Effector memory CD4-positive, alpha-beta T cell (primary cell): ENCODE measurements at places on chromosomes 6 and 20.

DNA sequence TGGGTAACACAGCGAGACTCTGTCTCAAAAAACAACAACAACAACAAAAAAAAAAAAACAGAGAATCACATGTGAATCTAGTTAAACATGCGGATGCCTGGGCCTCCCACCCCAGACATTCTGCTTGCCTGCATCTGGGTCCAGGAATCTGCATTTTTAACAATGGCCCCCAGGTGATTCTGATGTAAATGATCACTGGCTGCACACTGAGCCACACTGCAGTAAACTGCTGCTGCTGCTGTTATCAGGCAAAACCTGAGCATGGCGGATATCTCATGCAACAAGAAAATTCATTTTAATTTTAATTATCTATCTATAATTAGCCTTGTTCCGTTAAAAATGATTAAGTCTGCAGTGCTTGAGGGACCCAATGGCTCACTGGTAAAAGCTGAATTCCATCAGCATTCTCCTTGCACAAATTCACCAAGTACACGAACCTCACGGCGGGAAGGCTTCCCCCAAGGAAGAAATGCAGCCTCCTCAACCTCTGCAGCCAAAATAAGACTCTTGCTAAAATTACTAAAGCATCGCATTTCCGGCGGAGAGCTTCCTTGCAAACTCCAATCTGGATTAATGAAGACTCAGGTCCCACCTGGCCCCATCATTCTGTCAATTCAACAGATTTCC is 81.6 kb upstream of the SNX9 start:
- DNase-seq: no peak

DNA sequence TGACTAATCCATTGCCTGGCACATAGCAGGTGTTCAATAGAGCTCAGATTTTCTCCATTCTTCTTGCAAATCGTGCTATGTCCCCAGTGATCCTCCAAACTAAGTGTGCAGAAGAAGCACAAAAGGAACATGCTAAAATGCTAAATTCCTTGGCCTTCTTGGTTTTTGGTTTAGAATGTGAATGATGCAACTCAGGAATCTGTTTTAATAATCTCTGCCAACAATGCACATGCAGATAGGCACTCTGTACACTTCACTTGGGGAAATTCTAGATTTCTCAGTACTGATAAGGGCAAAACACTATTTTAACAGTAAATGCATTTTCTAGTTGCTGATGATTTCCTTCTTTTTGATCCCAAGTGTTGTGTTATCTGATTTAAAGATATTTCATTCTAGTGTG is 35.2 kb downstream of the SLC22A1 start:
- DNase-seq: no peak

DNA sequence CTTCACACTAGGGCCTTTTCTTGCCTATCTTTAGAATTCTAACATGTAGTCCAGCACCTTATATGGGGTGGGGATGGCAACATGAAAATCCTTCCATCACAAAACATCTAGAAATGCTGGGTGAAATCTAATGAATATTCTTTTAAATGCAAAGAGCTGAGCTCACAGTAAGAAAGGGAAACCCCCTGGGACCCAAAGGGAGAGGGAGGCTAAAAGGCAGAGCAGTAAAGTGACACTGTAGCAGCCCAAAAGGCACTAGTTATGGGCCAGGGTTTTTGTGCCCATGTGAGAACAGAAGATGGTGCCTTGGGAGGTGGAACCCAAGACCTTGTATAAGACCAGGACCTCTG is 66.7 kb downstream of the TRAM2 start:
- DNase-seq: no peak

- DNase-seq: no peak
Observed at GRCh38 chr20:58864346-58864745, 11.8 kb downstream of the GNAS start.

DNA sequence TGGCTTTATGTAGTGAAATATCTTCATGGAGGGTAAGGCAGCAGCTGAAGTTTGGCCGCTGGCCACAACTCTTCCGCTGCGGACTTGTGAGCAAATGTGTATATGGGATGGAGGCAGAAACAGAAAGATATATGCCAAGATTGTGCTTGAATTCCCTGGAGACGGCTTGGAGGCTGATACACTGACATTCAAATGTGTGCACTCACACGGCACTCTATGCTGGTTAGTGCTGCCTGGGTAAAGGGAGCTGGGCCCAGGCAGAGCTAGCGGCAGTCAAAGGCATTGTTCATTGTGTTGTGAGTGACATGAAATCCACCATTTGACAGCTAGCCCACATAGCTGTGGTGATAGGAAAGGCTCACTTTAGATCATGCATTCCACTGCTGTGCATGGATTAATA is 202.7 kb downstream of the CLIC5 start:
- no peak for DNase-seq

- no peak for DNase-seq
Observed at GRCh38 chr6:31631681-31632278, 11.3 kb downstream of the PRRC2A start.

- DNase-seq: no peak
Observed at GRCh38 chr6:109325400-109325801, 56.9 kb downstream of the CD164 start.

DNA sequence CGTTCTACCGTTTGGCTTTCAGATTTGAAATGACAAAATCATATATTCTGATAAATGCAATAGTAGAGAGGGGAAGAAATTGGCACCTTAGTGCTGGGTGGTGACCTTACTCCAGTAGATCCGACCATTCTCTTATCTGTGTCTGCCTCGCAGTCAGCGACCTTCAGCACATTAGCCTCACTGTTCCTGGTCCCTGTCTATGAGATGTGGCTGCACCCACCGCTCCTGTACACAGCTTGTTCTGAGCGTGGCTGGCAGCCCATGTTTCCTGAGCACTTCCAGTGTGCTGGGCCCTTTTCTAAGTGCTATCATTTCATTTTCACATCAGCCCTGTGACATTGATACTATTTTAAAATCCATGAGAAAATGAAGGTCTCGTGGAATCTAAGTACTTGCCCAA is 138.1 kb downstream of the TMEM242 start:
- no peak for DNase-seq

DNA sequence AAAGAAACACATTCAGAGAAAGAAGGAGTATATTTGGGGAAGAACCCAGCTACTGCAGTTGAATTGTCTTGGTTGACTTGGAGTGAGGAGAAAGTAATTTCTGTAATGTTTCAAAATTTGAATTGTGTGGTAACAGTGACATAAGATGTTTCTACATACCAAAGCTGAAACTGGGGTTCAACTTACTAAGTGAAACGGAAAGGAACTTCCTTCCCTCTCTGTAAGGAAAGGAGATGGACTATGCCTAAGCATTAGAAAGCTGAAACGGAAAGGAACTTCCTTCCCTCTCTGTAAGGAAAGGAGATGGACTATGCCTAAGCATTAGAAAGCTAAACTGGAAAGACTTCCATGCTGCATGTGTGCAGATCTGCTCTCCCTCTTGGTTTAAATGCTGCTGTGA is 46.0 kb downstream of the HUS1B start:
- no peak for DNase-seq

DNA sequence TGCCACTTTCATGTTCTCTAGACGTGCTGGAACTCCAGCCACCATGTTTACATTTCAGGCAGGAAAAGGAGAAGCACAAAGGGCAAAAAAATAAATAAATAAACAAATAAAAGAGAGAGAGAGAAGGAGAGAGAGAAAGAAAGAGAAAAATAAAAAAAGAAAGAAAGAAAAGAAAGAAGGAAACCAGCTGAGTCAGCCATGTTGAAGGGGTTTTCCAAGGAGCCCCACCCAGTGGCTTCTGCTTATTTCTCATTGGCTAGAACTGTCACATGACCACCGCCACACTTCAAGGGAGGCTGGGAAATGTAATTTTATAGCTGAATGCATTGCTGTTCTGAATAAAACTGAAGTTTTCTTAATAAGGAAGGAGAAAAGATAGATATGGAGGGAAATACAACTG is 71.1 kb downstream of the BFSP1 start:
- no peak for DNase-seq

GRCh38 chr6:16649241-16649640 is 112.0 kb downstream of the ATXN1 start:
- no peak for DNase-seq

- DNase-seq: no peak
Observed at GRCh38 chr20:62703853-62704228, 4.8 kb upstream of the NTSR1 start.

GRCh38 chr6:131565056-131565455 is 8.0 kb upstream of the ARG1 start:
- DNase-seq: no peak

DNA sequence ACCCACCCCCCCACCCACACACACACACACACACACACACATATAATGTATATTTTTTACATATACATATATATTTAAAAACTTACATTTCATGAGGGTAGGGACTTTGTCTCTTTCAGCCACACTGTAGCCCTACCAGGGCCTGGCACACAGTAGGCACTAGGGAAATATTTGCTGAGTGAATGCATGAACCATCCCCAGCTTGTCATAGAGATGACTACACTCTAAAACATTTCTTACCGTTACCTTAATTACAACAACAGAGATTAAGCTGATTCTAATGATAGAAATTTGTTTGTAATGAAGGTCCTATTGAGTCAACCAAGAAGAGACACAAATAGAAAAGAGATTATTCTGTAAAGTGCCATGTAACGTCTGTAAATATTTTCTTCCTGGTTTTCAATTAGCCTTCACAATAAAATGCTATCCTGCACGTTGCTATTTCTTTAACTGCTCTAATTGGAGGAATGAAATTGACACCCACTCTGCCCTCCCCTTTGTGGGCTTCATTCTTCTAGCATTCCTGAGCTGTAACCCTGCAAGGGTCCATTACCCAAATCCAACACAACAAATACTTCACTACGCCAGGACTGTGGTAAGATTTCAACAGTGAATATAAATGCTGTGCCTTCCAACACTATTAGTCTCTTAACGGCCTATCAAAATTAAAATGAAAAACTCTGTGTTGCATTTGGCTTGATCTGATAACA is 30.8 kb downstream of the SIM1 start:
- DNase-seq: no peak

- DNase-seq: no peak
Observed at GRCh38 chr6:137399881-137400443, 94.2 kb downstream of the OLIG3 start.

DNA sequence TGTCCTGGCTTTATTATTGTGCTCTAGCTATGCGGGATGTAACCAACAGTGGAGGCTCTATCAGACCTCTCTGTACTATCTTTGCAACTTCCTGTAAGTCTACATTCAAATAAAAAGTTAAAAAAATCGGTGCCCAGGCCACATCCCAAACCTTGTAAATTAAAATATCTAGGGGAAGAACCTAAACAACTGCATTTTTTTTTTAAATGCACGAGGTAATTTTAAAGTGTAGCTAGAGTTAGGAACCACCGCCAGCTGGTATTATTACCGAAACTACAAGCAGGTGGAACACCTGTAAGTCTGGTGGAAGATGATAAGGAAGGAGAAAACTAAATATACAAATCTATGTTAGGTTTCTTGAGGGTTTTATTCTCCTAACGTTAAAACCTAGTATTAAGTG is 34.5 kb upstream of the ID4 start:
- no peak for DNase-seq

DNA sequence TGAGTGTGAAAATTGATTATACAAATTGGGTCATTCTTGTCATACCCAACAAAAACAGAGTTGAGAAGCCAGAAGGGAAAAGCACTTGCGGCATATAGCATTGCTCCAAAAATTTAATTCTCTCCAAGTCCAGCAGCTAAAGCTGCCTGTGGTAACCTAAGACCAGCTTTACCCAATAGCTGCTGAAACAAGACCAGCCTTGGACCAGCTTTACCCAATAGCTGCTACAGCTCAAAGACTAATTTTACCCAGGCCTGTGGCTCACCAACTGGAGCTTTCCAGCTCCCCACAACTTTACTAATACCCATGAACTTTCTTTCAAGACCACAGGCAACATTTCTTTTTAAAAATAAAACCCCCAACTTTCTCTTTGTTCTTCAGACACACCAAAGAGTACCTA is 32.8 kb upstream of the ZNF133 start:
- no peak for DNase-seq

- DNase-seq: no peak
Observed at GRCh38 chr6:170101281-170102035, 189.4 kb downstream of the DLL1 start.

DNA sequence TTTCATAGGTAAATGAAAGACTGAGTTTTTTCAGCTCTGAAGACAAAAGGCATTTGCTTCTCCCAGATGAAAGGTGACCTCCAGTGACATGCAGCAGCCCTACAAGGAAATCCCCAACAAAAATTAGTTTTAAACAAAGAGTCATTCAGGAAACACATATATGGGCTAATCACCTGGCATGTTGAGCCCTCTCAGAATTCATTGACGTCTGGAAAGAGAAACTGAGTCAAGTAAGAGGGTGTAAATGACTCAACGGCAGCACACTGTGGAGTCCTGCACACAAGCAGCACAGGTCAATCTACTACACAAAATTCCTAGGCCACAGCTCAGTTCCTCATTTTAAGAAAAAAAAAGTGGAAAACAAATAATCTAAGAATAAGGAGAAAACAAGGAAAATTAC is 592.3 kb downstream of the EPHA7 start:
- no peak for DNase-seq

DNA sequence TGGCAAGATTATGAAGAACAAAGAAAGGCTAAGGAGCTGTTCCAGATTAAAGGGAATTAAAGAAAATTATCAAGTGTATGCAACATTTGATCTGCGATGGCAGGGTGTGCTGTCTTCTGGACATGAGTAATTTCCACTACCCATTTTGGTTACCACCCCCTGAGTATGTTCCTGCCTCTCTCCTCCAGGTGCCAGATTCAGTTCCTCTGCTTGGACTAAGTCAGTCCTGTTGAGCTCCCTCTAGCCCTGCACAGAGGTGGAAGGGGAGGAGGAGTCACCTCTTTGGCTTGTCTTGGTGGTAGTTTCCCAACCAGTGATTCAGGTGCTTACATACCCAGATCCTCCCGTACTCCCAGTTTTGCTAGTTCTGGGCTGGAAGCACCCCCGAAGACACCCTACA is 22.2 kb upstream of the SNRPB2 start:
- no peak for DNase-seq

DNA sequence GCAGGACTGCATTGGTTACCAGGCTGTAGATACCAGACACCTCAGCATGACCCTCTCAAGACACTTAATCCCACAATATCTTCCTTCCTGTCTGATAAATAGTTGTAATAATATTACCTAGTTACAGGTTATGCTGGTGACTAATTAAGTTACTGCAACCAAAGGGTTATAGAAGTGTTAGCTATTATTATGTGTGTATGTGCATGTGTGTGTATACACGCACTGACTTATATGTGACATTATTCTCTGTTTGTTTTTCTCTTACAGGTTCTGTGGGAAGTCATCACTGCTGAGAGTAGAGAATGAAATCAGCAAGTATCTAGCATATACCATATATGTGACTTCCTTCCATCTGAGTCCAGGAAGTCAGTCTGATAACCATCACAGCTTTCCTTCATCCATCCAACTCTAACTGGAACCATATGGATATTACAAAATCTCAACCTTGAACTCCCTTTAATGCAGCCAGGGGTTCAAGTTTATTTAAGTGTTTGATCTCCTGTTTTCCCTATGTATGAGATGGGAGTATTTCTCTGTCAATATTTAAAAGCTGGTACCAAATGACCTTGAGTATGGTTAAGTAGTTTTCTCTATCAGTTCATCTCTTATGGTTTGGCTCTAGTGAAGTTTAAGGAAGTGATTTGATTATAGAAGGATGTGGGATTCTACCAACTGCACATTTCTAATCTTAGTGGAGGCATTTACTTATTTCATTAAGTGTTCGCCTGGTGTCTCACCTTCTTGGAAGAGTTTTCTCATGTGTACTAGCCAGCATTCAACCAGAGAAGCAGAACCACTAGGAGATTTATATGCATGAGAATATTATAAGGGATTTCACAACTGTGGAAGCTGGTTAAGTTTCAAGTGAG is 313.2 kb downstream of the HIVEP2 start:
- no peak for DNase-seq

- DNase-seq: no peak
Observed at GRCh38 chr6:122622479-122622878, 12.3 kb downstream of the PKIB start.
